ENCODE measurements at places on chromosomes 5 and 9. TPM values are rescaled to one million over a fixed set of nuclear protein-coding genes. Genes with fewer than 3 reads are reported as not detected.

GRCh38 chr9:3473405-3473804 lies 52.4 kb downstream of the RFX3 start:
- no peak for DNase-seq

DNA sequence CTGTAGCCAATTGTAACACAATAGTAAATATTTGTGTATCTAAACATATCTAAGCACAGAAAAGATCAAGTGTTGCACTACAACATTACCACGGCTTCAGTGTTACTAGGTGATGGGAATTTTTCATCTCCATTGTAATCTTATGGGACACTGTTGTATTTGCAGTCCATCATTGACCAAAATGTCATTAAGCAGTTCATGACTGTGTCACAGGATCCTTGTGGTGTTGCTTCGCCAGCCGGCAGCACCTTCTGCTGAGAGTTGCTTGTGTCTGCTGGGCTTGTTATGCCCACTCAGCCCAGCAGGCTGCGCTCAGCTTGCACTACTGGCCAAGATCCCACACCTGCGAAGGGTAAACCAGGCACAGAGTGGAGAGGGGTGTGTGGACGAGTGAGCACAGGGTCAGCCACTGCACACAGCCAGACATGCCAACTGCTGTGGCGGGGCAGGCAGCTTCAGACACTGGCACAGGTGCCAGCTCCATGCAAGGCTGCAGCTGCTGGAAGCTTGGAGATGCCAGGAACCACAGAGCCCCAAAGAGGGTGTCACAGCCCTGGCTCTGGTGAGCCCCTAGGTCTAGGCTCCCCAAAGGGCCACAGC lies 273.7 kb downstream of the CETN3 start:
- no peak for DNase-seq

DNA sequence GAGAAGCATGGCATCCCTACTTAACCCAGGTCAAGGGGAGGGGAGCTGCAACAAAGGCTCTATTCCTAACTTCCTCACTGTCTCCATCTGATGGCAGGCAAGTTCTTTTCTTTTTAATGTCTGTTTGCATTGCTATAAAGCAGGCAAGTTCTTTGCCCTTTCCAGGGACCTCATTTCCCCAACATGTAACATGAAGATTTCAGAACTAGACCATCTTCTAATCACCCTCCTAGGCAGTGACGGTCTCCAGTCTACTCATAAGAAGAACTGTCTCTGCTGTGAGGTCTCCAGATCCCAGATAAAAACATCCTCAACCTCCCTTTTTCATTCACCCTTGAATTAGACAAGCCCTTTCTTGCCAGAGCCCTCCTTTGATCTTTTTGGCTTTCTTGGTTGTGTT lies 42.1 kb downstream of the PPP1R2B start:
- DNase-seq = no peak

DNA sequence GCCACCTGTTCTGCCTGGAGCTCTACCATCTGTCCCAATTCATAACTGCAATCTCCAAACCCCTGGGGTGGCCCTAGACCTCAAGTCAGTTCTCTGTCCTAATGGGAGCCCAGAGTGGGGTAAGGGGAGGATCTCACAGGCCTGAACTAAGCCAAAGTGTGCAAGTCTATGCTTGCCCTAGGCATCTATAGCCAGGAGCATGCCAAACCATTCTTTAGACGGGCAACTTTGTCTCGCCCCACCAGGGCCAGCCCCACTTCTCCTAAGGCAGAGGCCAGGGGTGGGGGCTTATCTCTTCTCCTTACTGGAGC lies 3.3 kb downstream of the ACSL6 start:
- no peak for DNase-seq

Gene EGFL7
- total RNA-seq = 13.7 TPM

Gene PCDHGA7
- total RNA-seq = 1.6 TPM

Gene LCN6
- not detected for total RNA-seq

Gene DMRT3
- not detected for total RNA-seq

Measured in GM23248 (cell line).